Activated naive CD8-positive, alpha-beta T cell treated with anti-CD3 and anti-CD28 coated beads, Interleukin-2, amount 50 U/mL, for 24 hours (primary cell): ENCODE measurements at places on chromosomes 1 and 21.

- no peak for DNase-seq
Observed at GRCh38 chr1:235892734-235893413, 26.2 kb upstream of the LYST start.

DNA sequence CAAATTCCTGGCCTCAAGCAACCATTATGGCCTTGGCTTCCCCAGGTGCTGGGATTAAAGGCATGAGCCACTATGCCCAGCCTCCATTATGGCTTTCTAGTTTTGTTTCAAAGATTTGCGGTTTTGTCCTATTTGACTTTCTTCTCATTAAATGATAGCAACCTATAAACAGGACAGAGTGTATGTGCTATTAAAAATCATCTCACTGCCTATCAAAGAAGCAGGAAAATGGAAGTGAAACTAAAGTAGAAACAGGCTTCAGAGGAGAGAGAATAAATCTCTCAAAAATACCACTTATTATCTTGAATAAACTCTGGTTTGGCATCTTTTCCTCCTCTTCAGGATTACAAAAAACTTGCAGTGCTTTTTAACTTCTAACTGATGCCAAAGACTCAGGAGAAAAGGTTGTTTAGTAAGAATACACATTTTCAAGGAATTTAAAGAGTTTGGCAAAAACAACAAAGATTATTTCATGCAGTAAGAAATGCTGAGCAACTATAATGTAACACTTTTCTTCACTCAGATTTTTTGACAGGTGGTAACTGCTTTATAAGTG lies 28.7 kb downstream of the ACBD3 start:
- DNase-seq, result no peak

DNA sequence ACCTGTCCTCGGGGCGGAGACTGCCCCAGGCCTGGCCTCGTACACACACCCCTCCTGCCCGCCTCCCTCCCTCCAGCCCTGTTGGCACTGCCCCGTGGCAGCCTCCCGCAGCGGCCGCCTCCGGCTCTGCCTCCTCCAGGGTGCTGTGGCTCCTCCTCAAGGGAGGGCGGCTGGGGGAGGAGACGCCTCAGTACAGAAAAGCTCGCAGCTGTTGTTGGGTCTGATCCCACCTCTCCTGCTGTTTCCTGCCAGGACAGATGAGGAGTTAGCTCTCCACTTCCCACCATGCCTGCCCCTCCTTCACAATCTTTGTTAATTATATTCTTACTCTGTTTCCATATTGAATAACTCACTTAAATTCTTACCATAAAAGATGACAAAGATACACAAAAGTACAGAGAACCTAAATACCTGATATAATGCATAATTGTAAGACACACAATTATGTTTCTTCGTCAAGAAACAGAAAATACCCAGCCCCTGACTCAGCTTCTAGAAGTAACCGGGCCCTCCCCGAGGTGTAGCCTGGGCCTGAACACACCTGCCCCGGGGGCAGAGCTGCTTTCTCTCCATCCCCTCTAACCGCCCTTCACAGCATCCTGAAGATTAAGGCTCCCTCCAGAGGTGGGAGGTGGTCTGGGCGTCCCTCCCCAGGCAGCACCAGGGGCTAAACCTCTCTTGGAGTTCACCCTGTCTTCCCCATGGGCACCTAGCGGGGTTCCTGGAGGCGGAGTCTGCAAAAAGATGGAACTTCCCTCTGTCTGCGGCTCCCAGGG lies 30.6 kb upstream of the COL6A1 start:
- DNase-seq, result no peak

- no peak for DNase-seq
Observed at GRCh38 chr1:190179817-190180216, 297.8 kb downstream of the BRINP3 start.

DNA sequence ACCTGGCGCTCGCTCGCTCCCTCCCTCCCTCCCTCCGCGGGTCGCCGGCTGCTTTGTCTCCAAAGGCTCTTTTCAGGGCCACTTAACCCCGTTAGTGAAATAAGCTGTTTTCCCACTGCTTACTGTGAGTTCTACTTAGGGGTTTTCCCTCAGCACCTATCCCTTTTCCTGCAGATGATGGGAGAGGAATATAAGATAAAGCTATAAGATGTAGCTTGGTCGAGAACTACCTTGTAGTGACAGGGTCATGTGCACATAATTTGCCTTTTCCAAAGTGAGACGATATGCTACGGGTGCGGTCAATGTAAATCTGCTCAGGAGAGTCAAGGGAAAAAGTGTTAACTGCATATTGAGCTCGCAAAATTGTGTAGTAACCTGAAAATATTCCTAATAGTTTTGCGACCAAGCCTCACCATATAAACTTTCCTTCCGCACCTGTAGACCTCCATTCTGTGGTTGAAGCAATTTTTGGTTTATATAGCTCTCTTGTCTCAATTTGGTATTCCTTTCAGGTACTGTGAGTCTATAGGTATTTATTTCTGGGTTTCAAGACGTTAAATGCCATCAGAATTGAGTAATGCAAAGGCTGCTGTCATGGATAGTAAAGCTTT lies 55.8 kb upstream of the BOLA1 start:
- no peak for DNase-seq

- DNase-seq, result no peak
Observed at GRCh38 chr1:165816826-165817497, 10.5 kb upstream of the UCK2 start.

DNA sequence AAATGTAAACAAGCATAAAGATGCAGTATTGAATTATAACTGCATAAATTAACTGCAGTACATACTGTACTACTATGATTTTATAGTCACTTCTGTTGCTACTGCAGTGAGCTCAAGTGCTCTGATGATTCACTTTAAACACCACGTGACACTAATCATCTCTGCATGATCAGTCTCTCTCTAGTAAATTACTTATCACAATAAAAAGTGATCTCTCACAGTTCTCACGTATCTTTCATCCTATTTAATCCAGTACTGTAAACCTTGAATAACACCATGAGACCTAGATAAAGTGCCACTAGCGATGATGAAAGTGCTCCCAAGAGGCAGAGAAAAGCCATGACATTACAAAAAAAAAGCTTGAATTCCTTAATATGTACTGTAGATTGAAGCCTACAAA lies 1242.0 kb downstream of the AMY1C start:
- DNase-seq, result no peak

GRCh38 chr21:45111703-45112102 lies 37.3 kb downstream of the ADARB1 start:
- no peak for DNase-seq

DNA sequence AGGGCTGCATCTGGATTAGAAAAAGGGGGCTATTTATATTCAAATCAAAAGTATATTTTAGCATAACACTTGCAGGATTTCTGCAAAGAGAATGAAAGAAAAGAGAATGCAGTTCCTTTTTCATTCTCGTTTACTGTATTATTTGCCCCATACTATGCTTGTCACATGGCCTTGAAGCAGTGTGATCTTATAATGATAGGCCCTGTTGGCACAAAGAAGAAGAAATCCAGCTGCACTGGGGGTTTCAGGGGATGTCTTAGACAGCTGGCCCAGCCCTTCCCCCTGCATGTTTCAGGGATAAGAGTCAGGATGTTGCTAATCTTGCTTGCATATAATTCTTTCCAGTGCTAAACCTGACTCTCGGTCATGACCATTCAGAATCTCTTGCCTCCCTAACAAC lies 369.5 kb downstream of the SEC16B start:
- no peak for DNase-seq

DNA sequence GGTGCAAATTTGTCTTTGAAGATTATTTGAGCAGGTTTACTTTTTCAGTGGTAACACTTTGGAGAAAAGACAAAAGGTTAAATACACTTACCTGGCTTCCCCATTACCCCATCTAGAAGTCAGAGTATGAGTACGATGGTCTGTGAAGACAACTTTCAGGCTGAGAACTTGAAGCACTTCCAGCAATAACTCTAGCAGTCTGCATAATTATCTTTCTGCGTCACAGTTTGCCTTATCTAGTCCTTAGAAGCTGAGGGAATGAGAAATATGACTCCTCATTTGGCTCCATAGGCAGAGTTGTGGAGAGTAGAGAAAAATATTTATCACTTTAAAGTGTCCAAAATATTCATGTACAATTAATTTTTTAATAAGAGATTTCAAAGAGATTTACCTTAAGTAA lies 323.4 kb upstream of the CAMK1G start:
- DNase-seq, result no peak

DNA sequence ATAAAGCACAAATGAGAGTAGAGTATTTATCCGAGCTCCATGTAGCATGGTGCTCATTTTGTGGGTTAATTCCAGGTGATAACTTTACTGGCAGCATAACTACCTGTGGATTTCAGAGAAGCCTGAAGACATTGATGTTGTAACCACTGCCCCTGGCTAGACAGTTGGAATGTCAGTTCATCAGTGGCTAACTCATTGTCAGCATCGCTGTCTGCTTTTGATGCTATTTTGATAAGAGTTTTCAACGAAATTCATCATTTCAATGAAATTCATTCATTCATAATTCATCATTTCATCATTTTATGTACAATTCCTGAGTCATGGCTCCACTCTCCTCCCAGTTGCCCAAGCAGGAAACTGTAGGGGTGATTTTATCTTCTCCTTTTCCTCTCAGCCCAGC lies 34.4 kb downstream of the HSD3B1 start:
- no peak for DNase-seq

DNA sequence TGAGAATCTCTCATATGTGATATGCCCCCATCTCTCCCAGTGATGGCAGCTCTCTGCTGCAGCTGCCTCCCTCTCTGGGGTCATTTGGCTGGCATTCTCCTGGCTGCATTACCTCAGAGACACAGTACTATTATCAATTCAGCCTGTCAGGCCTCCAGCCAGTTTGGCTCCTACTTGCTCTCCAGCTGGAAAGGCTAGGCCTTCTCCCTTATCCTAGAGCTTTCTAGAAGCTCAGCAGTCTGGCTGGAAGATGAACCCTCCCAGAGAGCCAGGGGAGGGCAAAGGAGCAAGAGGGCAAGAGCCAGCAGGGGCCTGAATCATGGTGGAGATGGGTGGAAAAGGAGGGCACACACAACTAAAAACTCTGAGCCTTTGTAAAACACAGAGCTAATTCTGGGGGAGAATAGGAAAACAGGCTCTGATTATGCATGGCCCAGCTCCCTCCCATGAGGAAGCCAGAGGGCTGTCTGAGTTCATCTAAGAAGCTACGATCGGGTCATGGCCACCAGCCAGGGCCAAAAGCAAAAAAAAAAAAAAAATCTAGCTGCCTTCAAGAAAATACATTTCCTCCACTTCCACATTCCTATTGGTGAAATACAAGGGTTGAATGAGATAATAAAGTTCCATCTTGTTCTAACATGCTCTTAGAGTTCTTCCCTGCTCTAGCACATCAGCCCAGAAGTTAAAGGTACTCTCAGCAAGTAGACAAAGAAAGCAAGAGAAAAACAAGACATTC lies 8.8 kb downstream of the LAMB3 start:
- no peak for DNase-seq

GRCh38 chr1:182575540-182576149 lies 13.4 kb downstream of the RNASEL start:
- no peak for DNase-seq
